ENCODE measurements at places on chromosomes 7 and 10.

DNA sequence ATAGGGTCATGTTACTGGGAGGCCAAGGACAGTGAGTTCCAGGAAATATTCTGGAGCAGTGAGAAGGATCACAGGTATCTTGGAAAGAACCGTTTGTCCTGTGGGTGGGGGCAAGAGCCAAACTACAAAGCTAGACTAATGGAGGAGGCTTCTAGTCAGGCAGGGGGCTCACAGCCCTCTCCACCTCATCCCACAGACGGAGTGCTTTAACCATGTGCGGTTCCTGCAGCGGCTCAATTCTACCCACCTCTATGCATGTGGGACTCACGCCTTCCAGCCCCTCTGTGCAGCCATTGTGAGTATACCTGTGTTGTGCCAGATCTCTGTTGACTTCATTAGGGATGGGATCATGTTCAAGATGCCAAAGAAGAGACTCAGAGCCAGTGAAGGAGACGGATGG lies 8.1 kb downstream of the SEMA4G start:
- no peak for DNase-seq

DNA sequence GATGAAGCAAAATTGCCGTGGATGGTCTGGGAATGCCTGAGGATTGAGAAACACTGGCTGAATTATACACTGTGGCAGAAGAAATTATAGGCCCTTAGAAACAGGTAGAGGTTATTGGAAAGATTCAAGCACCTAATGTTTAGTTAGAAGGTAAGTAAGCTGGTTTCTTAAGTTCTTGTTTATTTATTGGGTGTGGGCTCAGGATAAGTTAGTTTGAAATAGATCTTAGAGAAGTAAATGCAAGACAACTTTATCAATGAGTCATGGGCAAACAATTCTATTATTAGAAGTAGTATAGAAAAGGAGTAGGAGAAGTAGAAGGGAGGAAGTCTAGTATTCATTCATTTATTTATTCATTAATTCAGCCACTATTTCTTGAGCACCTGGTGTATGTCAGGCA lies 96.5 kb downstream of the KAT6B start:
- no peak for DNase-seq

- no peak for DNase-seq
Measured at GRCh38 chr10:92834986-92835385, 13.3 kb upstream of the EXOC6 start.

DNA sequence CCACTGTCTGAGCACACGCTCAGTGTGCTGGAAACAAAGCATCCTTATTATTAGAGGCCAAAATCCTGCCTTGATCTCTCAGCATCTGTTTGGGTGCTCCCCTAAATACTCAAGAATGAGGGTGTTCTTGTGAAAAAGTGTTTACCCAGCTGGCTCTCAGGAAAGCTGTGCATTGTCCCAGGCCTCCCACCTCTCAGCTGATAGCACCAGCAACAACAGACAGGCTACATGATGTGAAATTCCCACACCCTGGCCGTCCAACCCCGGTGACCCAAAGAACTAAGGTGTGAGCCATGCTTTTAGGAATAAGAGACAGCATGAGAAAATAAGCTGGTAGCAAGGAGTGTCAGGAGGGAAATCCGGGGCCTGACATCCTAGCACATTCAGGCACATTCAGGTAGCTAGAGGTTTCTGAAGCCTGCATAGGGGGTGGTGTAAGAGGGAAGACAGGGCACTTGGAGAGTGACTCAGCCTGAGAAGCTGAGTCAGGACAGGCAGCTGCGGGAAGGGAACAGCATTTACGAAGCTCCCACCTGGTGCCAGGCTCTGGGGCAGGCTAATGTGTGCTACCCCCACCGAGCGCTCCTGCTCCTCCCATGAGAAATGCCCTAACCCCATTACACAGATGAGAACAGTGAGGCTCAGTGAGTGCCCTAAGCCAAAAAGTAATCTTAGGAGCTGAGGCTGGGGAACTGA lies 205.6 kb downstream of the GRID1 start:
- no peak for DNase-seq

- DNase-seq, result no peak
Measured at GRCh38 chr7:126486806-126487205, 765.9 kb downstream of the GRM8 start.

GRCh38 chr10:1142596-1142995 lies 86.4 kb downstream of the WDR37 start:
- no peak for DNase-seq
